ENCODE measurements at places on chromosomes 7 and 10.

DNA sequence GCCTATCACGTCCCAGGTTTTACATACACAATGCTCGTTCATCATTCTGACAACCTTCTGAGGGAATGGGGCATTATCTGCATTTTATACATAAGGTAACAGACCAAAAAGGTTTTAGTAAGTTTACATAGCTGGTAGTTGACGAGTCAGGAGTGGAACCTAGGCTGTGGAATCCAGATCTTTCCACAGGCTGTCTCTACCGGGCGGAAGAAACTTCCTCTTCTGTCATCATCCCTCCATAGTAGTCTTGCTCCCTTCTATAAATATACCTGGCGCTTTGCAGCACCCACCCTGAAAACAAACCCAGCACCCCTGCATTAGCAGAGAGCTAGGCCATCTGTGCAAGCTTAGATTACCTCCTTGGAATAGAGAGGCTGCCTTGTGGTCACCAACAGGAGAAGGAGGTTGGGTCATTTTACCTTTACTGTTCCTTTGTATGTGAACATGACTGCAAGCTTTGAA lies 1.3 kb downstream of the TSPAN13 start:
- DNase-seq = no peak

- DNase-seq = no peak
Observed at GRCh38 chr10:60169111-60169510, 220.6 kb downstream of the ANK3 start.

- no peak for DNase-seq
Observed at GRCh38 chr10:131519723-131520605, 208.4 kb upstream of the TCERG1L start.

DNA sequence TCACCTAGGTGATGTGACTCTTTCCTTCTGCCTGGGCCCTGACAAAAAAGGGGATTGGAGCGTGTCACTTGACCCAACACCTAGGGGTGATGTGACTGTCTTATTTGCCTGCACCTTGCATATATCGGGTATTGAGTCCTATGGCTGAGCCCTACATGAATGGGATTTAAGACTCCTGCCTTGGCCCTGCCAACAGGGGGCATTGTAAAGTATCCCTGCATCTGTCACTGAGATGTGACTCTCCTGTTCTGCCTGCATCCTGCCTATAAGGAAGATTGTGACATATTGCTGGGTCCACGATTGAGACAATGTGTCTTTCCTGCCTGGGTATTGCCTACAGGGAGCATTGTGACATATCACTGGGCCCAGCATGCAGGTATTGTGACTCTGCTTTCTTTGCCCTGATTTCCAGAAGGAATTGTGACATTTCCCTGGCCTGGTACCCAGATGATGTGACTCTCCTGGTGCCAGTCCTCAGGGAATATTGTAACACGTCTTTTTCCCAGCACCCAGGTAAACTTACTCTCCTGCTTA lies 14.2 kb upstream of the ZNF107 start:
- DNase-seq = no peak

- no peak for DNase-seq
Observed at GRCh38 chr10:29472301-29473086, 162.3 kb downstream of the SVIL start.

DNA sequence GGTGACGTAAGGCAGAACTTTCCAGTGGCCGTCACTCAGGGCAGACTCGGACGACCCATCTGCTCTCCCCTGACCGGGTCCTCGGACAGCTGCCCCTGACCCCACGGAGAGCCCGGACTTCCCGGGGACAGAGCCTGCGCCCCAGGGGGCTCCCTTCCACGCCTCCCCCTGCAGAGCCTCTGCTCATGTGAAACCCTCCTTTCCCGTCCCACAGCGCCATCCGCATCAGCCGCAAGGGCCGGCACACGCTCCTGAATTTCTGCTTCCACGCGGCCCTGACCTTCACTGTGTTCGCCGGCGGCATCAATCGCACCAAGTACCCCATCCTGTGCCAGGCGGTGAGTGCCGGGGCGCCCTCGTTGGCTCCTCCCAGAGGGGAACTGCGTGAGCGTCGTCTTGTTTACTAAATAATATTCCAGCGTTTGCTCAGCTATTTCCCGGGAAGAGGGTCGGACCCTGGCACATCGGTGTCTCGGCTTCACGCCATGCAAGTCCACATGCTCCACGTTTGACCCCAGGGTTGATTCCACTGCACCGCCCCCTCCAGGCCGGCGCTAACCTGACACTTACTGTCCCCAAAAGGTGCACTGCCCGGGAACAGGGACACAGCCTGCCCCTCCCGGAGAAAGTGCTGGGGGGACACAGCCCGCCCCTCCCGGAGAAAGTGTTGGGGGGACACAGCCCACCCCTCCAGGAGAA lies 10.9 kb downstream of the ADGRA1 start:
- DNase-seq = no peak

DNA sequence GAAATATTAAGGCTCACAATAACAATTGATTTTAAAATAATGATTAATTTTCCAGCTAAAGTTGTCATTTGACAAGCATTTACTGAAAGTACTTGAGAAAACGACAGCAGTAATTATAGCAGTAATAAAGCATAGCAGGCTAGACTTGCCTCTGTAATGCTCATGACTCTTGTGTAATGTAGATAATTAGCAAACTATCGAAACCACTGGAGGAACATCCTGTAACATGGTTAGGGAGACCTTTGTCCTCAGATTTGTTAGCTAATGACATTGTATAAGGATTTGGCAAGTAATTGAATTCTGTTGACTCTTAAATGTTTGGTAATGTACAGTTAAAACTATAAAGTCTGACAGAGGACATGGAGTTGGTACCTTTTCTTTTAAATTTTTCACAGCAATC lies 24.8 kb downstream of the ARL4A start:
- no peak for DNase-seq

All from cardiac septum (tissue), 1 donor.